Thyroid gland (tissue), 4 donors: ENCODE measurements at places on chromosomes 3 and 15. TPM values are rescaled to one million over a fixed set of nuclear protein-coding genes. Genes with fewer than 3 reads are reported as not detected.

Gene IL16
- total RNA-seq, result 10.1 TPM

Gene CNTN3
- 5.0 TPM for total RNA-seq

Gene BLOC1S6
- total RNA-seq, result 59.7 TPM

Gene SLC24A5
- not detected for total RNA-seq

Gene RASL12
- total RNA-seq, result 5.1 TPM

Gene AEN
- total RNA-seq, result 28.7 TPM

Gene ZNF280D
- total RNA-seq, result 60.2 TPM

Gene BDH1
- 37.1 TPM for total RNA-seq

Gene NR2C2
- 57.7 TPM for total RNA-seq

Gene SERINC4
- not detected for total RNA-seq

Gene CMTM7
- total RNA-seq, result 24.7 TPM

Gene RPL29
- 1,220 TPM for total RNA-seq

Gene PYDC2
- total RNA-seq, result not detected

Gene FOXL2
- not detected for total RNA-seq

Gene SV2B
- total RNA-seq, result 1.5 TPM

Gene PSTPIP1
- 3.0 TPM for total RNA-seq

Gene DGKG
- 35.1 TPM for total RNA-seq

Gene KLHL40
- total RNA-seq, result not detected

Gene ARHGEF26
- 17.6 TPM for total RNA-seq

Gene TGM5
- not detected for total RNA-seq

Gene UBA7
- total RNA-seq, result 79.0 TPM

Gene C3orf22
- not detected for total RNA-seq

Gene EDC3
- total RNA-seq, result 26.6 TPM

Gene DAG1
- total RNA-seq, result 75.3 TPM

Gene FRMD5
- 0.94 TPM for total RNA-seq

Gene ZIC4
- not detected for total RNA-seq

Gene PLCH1
- total RNA-seq, result 10.7 TPM

Gene ASB14
- not detected for total RNA-seq

Gene SENP8
- 5.1 TPM for total RNA-seq

Gene SMCO1
- total RNA-seq, result not detected

Gene DUOXA2
- 48.4 TPM for total RNA-seq

Gene TRNT1
- 41.5 TPM for total RNA-seq

Gene SYNM
- 18.8 TPM for total RNA-seq

Gene VGLL3
- total RNA-seq, result 18.7 TPM

Gene TMEM212
- not detected for total RNA-seq

Gene RPP25
- 14.2 TPM for total RNA-seq
